Right ventricle myocardium superior (tissue), 1 donor: ENCODE measurements at places on chromosomes 6 and 20.

DNA sequence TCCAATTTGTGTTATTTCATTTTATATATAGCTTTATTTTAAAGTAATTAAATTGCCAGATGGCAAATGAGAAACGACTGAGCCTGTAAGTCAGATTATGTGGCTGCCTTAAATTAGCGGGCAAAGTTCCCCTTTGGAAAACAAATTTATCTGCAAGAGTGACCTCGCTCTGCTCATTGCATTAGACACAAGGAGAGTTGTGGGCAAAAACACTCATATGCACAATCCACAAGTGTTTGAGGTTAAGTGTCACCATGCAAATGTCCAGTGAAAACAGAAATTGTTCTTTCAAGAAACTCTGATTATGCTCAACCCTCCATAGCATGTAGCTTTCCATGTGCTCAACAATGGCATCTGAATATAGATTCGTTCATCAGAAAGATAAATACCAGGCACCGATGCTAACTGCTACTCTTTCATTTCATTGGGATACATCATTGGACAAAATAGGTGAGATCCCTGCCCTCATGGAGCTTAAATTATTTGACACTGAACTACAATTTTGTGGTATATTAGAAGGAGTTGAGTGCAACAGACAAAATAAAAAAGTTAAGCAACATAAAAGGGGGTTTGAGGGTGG is 1.7 kb upstream of the NHSL1 start:
- DNase-seq: no peak

DNA sequence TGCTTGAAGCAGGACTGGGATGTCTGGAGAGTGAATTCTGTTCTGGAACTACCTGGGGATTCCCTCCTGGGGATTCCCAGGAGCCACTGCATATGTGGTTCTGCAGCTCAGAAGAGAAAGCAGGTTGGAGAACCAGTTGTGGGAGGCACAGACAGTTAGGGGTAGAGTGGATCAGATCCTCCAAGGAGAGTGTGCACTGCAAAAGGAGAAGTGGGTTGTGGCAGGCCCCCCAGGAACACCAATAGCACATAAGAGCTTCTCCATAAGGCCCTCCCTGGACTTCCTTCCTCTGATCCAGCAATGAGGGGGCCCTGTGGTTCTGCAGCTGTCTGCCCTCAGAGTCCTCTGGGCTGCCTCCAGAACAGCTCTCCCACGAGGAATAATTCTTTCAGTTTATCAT is 369.2 kb upstream of the CNR1 start:
- DNase-seq: no peak

- DNase-seq: no peak
Observed at GRCh38 chr6:168078943-168079405, at the start of gene FRMD1. TSS of gene FRMD1 (minus strand) at chr6:168079212. CDS start at chr6:168079094, 118 bp downstream.

DNA sequence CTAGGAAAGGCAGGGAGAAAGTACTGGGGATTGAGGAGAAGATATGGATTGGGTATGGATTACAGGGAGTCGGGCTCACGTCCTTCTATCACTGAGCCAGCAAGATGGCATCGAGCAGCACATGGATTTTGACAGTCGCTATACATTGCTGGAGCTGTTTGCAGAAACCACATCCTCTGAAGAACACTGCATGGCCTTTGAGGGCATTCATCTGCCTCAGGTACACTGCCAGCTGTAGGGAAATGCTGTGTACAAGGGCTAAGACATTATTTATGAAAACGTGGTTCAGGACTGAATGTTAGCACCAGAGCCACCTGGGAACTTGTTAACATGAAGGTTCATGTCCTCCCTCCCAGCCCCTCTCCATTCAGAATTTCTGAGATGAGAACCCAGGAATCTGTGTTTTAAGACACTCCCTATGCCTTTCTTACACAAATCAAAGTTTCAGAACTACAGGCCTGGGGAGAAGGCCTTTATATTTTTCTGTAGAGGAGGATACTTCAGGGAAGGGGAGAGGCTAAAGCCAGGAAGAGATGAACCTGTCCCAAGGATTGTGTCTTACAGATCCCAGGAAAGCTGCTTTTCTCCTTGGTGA is 3.5 kb downstream of the CUL9 start:
- no peak for DNase-seq

DNA sequence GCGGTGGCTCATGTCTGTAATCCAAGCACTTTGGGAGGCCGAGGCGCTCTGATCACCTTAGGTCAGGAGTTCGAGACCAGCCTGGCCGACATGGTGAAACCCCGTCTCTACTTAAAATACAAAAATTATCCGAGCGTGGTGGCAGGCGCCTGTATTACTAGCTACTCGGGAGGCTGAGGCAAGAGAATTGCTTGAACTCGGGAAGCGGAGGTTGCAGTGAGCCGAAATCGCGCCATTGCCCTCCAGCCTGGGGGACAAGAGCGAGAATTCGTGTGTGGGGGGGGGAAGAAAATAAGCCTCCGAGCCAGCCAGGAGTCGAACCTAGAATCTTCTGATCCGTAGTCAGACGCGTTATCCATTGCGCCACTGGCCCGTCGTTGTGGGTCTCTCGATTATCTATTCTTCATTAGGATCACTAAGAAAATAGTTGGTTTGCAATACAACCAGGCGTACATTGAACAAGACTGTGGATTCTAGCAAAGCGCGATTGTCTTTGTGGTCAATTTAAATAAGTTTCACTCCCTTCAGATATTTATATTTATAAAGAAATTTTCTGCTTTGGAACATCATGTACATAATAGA is 33.9 kb upstream of the PRSS16 start:
- no peak for DNase-seq

- no peak for DNase-seq
Observed at GRCh38 chr6:4975506-4975905, 28.3 kb downstream of the RPP40 start.

DNA sequence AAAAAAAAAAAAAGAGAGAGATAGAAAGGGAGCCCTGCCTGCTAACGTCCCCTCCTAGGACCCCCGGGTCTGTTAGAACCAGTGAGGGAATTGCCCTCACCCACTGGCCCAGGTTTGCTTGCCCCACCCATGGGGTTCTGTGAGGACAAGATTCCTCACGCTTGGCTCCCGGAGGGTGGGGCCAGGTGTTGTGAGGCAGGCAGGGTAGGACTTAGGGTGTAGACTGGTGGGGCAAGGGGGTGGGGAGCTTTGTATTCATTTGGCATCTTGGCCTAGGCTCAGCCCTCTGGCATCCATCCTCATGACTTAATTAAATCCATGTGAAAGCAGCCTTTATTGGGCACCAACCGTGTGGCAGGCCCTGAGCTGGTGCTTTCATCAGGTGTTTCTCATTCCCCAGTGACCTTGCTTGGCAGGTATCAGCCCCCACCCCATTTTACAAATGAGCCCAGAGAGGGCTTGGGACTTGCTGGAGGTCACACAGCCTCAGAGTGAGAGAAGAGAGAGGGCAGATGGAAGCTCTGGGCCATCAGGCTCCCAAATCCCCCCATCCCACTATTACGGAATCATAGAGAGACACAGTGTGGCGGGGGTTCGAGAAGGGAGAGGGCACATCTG is 19.0 kb downstream of the RAB44 start:
- no peak for DNase-seq

DNA sequence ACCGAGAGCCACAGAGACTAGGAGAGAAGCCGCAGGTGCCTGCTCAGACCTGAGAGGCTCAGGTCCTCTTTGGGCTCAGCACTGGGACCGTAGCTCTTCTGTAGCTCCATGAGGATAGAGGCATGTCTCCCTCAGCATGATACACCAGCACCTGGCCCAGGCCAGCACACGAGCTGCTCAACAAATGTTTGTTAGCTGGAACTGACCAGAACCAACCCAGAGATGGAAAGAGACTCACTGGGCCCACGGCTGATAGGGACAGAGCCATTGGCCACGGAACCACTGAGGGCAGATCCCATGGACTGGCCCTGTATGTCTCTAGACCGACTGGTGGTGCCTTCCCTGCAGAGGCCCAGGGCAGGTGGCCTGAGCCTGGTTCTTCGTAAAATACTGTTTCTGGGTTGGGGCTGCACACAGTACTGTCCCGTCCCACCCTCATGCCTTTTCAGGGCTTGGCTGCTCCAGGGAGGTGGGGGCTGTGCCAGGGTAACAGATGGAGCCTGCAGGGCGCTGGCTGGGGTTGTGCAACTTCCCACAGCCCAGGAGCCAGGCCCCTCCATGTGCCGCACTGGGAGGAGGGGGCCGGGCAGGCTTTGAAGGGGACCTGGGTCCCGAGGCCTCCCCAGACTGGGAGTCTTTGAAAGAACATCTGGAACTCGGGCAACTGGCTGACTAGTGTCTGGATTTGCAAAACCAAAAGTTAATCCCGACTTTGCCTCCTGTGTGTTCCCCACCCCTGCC is 5.2 kb downstream of the C20orf204 start:
- no peak for DNase-seq

DNA sequence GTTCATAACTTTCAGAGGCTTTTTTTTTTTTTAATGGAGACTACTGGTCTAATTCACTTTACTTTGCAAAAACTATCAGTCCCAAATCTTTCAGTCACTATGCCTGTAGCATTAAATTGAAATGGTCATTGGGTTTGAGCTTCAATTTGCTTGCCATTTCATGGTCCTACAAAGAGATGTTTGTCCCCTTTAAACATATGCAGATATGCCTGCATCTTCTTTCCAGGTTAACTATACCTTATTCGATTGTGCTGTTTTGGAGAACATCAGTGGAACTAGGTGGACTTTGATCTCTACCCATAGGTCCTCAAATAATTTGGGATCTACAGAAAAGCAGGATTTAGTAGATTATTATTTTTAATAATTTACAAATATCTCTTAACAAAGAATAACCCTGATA is 4.6 kb downstream of the POU3F2 start:
- DNase-seq: no peak

DNA sequence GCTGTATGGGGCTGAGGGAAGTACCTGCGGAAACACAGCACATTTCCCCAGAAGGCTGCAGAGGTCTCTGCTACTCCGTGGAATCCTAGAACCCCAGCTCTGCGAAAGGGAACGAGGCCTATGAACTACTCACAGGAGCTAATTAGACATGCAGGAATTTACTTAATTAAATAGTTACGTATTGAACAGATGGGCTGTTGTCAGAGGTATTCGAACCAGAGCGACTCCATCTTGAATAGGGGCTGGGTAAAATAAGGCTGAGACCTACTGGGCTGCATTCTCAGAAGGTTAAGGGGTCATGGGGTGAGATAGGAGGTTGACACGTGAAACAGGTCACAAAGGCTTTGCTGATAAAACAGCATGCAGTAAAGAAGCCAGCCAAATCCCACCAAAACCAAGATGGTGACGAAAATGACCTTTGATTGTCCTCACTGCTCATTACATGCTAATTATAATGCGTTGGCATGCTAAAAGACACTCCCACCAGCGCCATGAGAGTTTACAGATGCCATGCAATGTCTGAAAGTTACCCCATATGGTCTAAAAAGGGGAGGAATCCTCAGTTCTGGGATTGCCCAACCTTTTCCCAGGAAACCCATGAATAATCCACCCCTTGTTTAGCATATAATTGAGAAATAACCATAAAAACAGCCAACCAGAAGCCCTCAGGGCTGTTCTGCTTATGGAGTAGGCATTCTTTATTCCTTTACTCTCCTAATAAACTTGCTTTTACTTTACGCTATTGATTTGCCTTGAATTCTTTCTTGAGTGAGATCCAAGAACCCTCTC is 14.7 kb upstream of the SSTR4 start:
- no peak for DNase-seq

- DNase-seq: no peak
Observed at GRCh38 chr6:37779902-37780628, 39.5 kb upstream of the ZFAND3 start.

DNA sequence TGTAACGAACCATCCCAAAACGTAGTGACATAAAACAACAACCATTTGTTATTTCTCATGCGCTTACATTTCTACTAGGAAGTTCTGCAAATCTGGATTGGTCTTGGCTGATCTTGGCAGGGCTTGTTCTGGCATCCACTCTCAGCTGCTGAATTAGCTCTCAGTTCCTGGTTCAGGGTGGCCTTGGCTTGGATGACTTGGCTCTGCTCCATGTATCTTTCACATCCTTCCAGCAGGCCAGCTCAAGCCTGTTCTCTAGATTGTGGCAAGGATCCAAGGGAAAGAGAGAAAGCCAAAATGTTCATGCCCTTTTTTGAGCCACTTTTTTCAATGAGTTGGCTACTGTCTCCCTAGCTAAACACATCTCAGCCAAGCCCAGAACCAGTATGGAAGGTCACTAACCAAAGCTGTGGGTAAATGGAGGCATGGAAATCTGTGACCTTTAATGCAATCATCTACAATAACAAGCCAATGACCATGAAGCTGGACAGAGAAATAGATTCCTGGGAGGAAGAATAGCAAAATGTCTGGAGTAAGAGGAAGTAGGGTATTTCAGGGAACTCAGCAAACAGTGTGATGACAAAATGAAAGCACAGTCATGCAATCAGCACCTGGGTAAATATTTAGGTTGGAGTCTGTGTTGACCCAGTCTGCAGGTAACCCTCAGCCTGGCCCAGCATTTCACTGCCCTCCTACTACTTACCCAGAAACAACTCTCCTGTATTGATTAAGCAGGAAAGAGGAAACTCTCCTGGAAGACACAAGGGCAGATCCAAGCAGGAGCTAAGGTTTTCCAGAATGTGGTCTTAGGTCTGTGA is 32.7 kb upstream of the SNAP25 start:
- no peak for DNase-seq

DNA sequence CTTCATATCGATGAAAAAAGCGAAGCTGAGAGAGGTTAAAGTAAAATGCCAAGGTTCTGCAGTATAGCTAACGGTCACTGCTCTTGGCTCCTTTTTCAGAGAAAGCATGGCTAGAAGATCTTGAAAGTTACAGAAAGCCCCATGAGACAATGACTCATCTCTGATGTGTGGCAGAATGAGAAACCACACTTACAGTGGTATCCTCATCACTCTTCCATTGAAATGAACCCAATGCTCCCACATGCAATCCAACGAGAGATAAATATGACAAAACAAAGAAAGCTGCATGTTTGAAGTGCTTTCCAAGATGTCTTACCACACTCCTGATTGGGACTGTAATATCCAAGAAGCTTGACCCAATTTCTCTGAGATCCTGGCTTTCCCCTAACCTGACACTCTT is 694.9 kb downstream of the PRKN start:
- DNase-seq: no peak

GRCh38 chr6:96613291-96613999 is 50.5 kb downstream of the FHL5 start:
- no peak for DNase-seq

- DNase-seq: no peak
Observed at GRCh38 chr6:112343390-112343789, 3.7 kb upstream of the RFPL4B start.

- no peak for DNase-seq
Observed at GRCh38 chr6:15985379-15985959, 143.4 kb upstream of the MYLIP start.

GRCh38 chr6:141484711-141485110 is 648.0 kb upstream of the GJE1 start:
- DNase-seq: no peak

- no peak for DNase-seq
Observed at GRCh38 chr6:25007269-25007699, 71.5 kb upstream of the RIPOR2 start.

DNA sequence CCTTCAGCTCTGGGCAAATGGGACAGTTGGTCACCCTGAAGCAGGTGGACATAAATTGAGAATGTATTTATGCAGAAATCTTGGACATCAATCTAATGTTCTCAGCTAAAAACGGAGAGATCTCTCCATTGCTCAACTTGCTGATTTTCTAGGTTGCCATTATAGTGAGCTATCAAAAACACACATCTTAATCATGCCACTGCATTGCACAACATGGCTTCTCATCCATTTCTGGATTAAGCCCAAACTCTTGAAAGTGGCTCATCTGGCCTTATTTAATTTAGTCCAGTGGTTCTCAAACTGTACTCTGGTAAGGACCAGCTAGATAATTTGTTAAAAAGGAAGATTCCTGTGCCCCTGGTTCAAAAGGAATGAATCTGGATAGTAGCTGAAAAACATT is 324.9 kb upstream of the CITED2 start:
- no peak for DNase-seq
